ENCODE measurements at places on chromosomes 12 and 14.

DNA sequence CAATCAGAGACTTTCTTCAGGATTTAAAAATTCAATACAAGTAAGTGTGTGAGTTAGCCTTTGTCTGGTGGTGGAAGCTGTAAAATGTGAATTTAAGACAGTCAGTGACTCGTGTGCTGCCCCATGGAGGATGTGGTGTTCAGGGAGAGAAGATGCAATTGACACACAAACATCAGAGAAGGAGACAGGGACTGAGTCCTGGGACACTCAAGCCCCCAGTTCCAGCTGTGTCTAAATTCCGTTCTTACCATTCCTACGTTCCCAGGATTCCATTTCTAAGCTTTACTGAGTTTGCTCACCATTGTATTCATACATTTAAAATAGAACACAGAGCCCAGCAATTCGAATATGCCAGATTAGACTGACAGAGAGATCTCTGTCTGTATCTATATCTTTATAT is 67.6 kb downstream of the C12orf56 start:
- DNase-seq, result no peak

GRCh38 chr14:62658631-62659030 is 386.6 kb downstream of the KCNH5 start:
- DNase-seq, result no peak

DNA sequence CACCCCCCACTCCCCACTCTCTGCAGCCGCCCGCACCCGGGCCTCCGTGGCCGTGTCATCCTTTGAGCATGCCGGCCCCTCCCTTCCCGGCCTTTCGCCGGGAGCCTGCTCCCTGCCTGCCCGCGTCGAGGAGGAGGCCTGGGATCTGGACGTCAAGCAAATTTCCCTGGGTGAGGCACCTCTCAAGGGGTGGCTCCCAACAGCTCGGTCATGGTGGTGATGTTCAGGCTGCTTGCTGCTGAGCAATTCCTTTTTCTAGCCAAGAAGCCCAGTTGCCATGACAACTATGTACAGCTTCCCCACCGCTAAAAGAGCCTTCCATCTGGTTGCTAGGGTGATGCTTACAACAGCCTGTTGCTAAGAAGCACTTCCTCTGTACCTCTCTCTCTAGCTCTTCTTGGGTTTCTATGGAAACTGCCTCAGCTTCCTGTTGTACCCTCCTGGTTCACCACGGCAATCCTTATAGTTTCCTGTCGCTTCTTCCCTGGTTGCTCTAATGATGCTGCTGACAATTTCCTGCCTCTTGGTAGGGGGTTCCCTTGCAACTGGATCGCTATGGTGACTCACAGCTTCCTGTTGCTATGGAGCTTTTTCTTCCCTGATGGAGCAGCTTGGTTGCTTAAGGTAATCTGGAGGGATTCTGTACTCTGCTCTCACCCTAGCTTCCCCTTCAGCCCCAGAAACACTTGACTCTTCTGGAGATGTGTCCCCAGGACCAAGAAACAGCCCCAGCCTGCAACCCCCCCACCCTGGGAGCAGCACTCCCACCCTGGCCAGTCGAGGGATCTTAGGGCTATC is 11.0 kb downstream of the ZNF219 start:
- peak; percentile 80 for DNase-seq

DNA sequence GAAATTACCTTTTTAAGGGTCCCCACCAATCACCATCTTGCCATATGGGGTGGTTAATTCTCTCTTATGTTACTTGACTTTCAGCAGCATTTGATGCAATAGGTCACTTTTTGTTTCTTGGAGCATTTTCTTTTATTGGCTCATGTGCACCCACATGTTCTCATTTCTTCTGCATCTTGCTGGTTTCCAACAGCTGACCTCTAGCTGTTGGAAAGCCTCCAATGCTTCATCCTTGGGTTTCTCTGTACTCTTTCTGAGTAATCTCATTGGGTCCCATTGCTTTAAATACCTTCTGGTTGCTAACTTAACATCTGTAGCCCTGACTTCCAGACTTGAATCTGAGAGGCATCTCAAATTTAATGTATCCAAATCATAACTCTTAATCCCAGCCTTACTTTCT is 116.8 kb downstream of the CRADD start:
- no peak for DNase-seq

GRCh38 chr14:101982621-101983020 is 18.2 kb downstream of the DYNC1H1 start:
- no peak for DNase-seq

- DNase-seq, result no peak
Measured at GRCh38 chr12:27747111-27747820, 32.8 kb upstream of the KLHL42 start.

DNA sequence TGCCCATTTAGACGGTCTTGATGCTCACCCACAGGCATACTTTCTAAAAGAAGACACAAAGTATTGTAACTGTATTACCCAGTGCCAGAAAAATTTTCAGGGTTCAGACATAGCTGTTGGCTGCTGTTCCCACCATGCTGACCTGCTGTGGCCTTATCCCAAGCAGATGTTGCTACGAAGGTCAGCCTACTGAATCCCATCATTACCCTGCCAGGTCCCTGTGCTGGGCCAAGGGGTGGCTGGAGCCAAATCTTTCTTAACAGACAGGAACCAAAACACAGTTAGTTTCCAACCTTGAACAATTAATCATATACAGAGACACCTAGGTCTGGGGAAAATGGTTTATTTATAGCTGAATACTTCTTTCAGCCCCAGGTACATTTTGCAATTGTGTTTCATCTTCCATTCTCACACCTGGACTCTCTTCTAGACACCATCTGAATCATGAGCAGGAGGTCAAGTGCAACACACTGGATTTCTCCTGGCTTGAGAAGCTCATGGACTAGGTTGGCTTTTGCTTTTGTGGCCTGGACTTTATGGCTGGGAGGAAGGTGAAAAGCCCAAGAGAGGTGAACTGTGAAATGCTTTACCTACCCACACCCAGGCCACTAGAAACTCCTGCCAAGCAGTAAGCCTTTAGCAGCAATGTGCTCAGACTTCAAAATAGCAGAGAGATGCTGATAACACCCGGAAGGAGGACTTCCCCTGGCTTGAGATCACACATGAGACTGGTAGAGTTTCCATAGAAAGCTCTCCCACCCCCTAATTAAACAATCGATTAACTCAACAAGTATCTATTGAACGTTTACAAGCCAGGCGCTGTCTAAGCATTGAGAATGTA is 150.1 kb downstream of the SUDS3 start:
- no peak for DNase-seq

- DNase-seq, result no peak
Measured at GRCh38 chr12:74900232-74900631, 309.4 kb downstream of the KCNC2 start.

GRCh38 chr14:76640923-76641395 is 120.3 kb upstream of the VASH1 start:
- DNase-seq, result no peak

DNA sequence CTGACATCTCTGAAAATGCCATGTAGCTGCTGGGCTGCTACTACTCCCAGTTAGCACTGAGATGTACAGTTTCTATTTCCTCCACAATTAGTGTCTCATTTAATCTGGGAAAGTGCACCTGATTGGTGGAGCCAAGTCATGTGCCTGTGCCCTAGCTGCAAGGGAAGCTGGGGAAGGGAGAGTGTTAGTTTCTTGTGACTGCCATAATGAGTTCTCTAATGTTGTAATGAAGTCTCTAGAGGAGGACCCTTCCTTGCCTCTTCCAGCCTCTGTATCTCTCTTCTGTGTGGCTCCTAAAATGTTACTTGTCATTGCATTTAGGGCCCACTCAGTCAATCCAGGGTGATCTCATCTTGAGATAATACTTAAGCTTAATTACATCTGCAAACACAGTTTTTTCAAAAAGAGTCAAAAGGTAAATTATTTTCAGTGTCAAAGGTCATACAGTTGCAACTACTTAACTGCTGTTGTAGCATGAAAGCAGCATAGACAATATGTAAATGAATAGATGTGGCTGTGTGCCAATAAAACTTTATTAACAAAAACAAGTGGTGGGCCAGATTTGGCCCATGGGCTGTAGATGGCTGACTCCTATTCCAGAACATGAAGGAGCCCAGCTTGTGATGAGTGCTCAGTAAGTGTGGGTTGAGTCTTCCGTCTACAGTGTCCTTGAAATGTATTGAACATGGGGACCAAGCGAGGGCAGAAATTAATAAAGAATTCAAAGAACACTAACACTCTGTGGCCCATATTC is 137.2 kb upstream of the MAP1LC3B2 start:
- no peak for DNase-seq

DNA sequence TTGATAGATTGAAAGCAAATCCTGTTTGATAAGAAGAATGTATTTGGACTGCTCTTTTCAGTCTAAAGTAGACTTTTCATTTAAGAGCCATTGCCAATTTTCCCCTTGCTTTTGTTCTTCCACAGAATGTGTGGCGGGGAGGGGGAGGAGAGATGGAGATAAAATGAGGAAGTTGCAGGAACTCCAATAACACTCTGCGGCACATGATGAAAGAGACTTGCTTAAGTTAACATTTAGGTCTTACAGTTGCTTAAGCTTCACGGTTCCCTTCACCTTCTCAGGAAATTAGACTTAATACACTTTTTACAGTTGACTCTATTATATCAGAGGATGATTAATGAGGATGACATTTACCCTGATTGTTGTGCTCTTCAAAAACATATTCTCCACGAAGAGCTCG is 537.3 kb downstream of the TMTC2 start:
- no peak for DNase-seq

- no peak for DNase-seq
Measured at GRCh38 chr14:75983019-75983358, 1.2 kb upstream of the TGFB3 start.

GRCh38 chr12:131348231-131348630 is 362.7 kb upstream of the SFSWAP start:
- no peak for DNase-seq

DNA sequence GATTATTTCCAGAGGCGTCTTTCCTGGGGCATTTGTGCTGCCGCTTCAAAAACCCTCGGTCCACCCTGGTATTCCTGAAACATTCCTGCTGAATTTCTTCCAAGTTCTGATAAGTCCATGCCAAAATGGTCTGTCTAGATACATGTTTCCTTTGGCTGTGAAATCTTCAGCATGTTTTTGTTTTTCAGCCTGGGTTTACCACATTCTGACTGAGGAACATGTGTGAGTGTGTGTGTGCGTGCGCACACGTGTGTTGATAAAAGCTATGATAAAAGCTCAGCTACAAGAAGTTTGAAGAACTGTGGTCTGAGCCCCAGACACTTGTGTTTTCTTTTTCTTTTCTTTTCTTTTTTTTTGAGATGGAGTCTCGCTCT is 22.4 kb downstream of the ANKRD9 start:
- DNase-seq, result no peak
